ENCODE measurements at places on chromosomes 7 and 10. TPM values are rescaled to one million over a fixed set of nuclear protein-coding genes. Genes with fewer than 3 reads are reported as not detected.

GRCh38 chr7:116929021-116929420 lies 24.3 kb upstream of the ST7 start:
- DNase-seq = no peak

GRCh38 chr7:101772508-101773211 lies 44.8 kb upstream of the CUX1 start:
- no peak for DNase-seq

CPEB3 gene
- total RNA-seq = 4.3 TPM

DNA sequence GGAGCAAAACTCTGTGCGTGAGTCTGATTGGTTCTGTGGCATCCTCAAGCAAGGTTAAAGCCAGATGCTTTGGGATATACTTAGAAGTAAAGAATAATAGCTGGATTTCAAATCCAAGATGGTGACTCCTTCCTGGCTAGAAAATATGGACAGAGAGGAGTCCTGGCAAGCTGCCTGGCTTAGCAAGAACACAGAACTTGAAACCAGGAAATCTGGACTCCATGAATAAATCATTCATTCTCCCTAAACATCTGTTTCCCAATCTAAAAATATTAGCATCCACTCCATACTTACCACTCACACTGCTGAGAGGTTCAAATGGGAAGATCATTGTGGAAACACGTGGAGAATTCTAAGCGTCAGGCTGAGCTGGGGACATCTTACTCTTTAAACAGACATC lies 1074.1 kb upstream of the AUTS2 start:
- DNase-seq = no peak

Data from left lung (tissue), 14 donors.